Liver (tissue), 10 donors: ENCODE measurements at places on chromosomes 3 and 15.

- no peak for DNase-seq
Observed at GRCh38 chr3:50201573-50202315, 3.3 kb upstream of the SLC38A3 start.

GRCh38 chr3:129182390-129183185 lies 1.1 kb downstream of the CNBP start:
- DNase-seq, result no peak

GRCh38 chr3:175659670-175660350 lies 800.7 kb downstream of the NAALADL2 start:
- DNase-seq, result no peak

GRCh38 chr3:59006634-59007517 lies 42.9 kb downstream of the CFAP20DC start:
- no peak for DNase-seq

- DNase-seq, result no peak
Observed at GRCh38 chr3:149391960-149392359, 14.5 kb upstream of the TM4SF1 start.

- DNase-seq, result peak; percentile 62
Observed at GRCh38 chr3:67790043-67790442, 135.6 kb upstream of the SUCLG2 start.

DNA sequence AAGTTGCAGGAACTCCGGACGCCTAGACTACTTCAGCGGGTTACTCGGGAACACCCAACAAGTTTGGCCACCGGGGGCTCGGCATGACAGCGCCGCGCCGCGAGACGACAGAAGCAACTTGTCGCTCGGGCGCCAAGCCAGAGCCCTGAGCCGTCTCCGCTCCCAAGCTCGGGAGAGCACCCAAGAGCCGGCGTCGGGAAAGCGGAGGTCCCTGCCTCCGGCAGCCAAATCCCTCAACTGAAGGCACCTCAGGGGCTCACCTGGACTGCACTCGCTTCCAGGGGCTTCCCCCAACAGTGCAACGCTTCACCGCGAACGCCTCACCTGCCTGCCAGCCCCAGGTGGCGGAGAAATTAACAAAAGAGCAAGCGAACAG lies 640 bp downstream of the MB21D2 start:
- DNase-seq, result peak; percentile 39

DNA sequence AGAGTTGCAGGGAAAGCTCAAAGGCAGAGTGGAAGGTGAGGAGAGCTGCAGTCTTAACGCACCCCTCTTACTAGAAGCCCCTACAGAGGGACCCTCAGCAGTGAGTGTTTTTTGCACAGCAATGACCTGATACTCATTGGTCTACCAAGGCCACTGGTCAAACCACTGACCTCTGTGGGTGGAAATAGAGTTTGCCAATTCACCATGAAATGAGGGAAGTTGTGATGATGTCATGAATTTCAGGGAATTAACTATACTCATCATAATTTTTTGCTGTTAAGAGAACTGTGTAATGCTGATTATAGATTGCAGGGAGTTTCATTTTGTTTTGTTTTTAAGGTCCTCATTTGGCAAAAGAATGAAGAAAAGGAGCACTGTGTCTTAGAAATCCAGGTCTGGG lies 101.7 kb upstream of the SMAD3 start:
- DNase-seq, result no peak

GRCh38 chr15:25884370-25884769 lies 21.2 kb upstream of the ATP10A start:
- no peak for DNase-seq

GRCh38 chr15:89993349-89993748 lies 7.8 kb upstream of the ZNF710 start:
- no peak for DNase-seq

DNA sequence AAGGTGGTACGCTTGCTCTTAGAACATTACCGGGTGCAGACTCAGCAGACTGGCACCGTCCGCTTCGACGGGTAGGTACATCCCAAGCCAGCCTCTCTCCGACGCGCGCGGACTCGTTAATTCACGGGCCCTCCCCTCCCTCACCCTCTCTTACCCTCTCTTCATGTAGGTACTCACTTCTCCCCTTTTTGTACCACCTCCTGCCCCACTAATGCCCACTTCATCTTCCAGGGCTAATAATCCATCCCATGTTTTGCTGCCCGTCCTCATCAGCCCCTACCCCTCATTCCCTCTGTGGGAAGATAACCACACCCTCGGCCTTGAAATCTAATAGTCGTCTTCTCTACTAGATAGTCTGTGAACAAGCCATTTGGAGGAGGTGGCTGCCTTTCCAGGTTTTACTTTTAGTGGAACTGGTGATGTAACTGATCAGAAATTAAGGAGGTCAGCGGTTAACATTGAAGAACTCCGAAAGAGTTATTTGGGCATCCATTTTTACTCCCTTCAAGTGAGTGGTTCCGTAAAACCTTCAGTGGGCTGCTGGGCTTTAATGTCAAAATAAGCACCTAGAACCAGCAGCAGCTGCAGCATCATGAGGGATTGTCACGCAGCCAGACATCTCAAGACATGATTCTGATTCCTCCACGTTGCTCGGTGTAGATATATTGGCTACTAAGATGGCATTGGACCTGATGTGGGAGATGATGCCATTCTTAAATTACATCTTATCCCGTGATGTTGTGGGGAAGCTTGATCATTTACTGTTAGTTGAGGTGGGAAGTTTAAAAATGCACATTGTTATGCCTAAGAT lies 1.3 kb downstream of the FEM1B start:
- no peak for DNase-seq

- DNase-seq, result no peak
Observed at GRCh38 chr3:39127269-39127907, 19.9 kb downstream of the TTC21A start.

- no peak for DNase-seq
Observed at GRCh38 chr15:44769521-44769920, 33.2 kb downstream of the TRIM69 start.

- DNase-seq, result peak; percentile 60
Observed at GRCh38 chr3:127690823-127691452, 18.2 kb downstream of the ABTB1 start.

GRCh38 chr15:97504031-97504792 lies 456.3 kb upstream of the ARRDC4 start:
- no peak for DNase-seq

- no peak for DNase-seq
Observed at GRCh38 chr15:101652786-101653430, 727 bp upstream of the TM2D3 start.

GRCh38 chr3:184663756-184664155 lies 48.1 kb downstream of the MAGEF1 start:
- DNase-seq, result no peak

DNA sequence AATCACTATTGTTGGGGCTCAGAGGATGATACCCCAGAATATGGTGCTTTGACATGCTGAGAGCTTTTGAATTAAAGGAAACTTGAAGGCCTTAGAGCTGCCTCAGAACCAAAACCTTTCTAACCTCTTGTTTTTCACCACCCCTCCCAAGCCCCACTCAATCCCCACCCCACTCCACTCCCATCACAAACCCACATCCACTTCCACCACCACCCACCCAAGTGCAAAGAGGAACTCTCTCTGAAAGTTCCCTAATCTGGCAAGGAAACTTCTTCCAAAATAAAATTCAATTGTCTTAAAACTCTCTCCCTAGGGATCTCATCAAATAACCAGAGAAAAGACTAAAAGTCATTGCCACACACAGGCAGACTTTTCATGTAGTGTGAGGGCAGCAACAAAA lies 301.2 kb upstream of the ARHGEF26 start:
- DNase-seq, result no peak

- DNase-seq, result no peak
Observed at GRCh38 chr3:158974904-158975303, 173.1 kb downstream of the MFSD1 start.

- no peak for DNase-seq
Observed at GRCh38 chr3:125221831-125222230, 9.3 kb upstream of the SLC12A8 start.

DNA sequence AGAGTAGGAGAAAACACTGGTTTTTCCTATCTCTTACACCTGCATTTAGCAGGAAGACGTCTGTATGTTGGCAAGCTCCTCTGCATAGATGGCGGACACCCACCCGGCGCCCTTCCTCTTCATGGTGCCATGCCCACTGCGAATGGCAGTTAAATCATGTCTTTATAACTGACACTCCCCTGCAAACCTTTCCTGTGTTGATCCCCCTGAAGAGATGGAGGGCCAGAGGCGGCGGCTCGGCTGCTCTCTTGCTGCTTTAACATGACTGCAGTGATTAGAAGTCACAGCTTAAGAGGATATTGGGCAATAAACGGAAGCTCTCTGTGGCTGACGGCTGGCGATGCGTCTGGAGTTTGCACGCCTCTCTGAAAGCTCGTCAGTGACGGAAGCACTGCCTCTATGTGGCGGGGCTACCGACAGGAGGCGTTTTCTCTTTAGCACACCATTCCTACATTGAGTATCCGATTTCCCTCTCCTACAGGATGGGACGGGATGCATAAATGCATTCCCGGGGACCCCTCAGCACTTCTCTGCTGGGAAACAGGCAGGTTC lies 25.5 kb upstream of the SNRPA1 start:
- DNase-seq, result no peak

DNA sequence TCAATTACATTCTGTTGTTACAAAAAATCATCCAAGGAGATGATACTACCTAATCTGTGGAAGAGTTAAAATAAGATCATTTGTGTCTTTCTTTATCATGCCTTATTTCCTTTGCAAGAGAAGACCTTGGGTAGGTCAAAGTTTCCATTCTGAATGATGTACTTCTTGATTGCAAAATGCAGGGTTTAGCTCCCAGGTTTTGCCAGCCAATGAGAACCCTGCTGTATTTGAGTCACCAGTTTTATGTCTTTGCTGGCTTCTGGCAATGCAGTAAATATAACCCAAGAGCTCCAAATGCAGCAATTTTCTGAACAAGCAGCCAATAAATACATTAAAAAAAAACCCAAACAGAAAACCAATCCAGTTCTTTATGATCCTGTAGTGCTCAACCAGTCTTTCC lies 204.9 kb downstream of the CADPS start:
- no peak for DNase-seq
